ENCODE measurements at places on chromosomes 7 and 10.

GRCh38 chr7:44162785-44163395 is 21.8 kb upstream of the MYL7 start:
- DNase-seq: peak; percentile 21

- DNase-seq: no peak
Measured at GRCh38 chr7:117567781-117568180, 88.0 kb downstream of the CFTR start.

DNA sequence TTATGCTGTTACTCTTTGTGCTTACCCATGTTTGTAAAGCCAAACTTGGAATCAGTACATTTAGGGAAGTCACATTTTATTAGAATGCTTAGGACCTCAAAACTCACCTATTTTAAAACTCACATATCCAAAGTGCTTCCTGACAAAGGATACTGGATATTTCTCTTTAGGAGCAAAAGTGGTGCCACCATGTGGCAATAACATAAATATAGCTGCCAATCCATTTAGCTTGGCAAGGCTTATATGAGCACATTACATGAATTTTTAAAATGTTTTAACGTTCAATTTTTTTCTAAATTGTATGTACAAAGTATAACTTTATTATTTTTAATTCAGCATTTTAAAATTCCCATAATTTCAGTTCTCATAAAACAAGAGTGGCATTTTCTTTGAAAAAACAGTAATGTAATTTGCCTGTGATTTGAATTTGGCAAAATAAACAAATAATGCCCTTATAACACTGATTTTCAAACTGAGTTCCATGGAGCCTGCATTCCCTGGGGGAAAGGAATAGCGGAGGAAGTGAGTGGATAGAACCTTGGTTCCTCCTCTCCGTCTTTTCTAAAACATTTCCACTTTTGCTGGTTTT is 75.4 kb downstream of the HDAC9 start:
- peak; percentile 64 for DNase-seq

- DNase-seq: peak; percentile 82
Measured at GRCh38 chr10:131874991-131875451, 25.8 kb upstream of the PPP2R2D start.

GRCh38 chr7:16004702-16005101 is 318.2 kb upstream of the MEOX2 start:
- DNase-seq: no peak

DNA sequence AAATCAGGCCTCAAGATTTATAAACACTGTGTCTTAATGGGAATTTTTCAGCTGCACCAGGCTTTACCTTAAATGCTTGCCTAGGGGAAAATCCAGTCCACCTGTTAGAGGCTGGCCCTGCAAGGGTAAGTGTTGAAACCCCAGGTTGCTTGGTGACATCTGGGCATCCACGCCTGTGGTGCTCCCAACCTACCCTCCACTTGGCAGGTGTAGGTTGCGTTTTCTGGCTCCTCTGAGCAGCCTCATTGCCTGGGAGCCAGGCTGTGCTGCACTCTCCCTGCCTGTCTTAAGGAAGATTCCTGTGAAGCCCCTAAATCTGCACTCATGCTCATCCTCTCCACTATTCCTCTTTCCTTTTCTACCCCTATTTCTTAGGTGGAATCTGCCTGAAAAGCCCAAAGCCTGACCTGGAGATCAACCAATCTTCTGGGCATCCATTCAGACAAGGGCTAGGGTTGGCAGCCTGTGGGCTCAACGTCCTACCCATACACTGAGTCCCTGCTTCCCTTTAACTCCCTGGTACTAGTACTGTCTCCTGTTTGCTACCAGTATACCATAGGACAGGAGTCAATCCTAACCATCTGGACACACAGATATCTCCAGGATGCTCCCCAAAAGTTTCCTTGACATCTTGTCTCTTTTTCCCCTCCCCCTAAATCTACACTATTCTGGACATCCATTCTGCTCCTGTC is 150.4 kb downstream of the PDE1C start:
- no peak for DNase-seq

DNA sequence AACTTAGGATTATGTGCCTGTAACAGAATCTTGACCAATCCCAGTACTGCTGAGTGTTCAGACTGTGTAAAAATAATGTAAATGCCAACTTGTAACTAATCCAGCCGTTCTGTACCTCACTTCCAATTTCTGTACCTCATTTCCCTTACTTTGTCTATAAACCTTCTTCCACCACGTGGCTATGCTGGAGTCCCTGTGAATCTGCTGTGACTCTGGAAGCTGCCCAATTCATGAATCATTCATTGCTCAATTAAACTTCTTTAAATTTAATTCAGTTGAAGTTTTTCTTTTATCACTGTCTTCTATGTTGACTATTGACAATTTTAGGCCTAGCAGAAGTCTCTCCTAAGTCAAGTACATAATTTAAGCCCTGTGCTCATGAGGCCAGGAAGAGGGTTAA is 215.3 kb upstream of the RHOBTB1 start:
- DNase-seq: peak; percentile 1

DNA sequence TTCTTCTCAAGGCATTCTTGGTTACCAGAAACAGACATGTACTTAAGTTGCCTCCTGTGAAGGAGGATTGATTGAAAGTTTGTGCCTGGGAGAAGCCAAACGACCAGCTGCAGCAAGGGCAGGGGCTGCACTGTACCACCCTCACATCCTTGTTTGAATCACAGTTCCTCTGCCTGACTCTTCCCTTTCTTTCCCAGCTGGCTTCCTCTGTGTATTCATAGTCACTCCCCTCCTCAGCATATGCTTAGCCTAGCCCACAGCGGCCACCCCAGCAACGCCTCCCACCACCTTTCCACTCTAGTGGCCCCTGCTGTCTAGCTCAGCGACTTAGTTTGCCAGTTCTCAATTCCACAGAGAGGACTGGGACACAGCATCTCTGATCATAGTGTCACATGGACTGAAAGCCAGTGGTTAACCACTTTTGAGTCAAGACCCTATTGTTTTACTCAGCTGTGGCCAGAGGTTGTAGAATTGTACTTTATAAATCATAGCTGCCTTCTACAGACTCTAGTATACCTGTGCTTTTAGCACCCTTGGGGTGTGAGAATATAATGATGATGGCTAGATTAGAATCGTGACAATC is 643.0 kb downstream of the SUGCT start:
- DNase-seq: no peak

Data from ELR (cell line).